A549 treated with RU486 at 1 μM for 4 hours (cell line): ENCODE measurements at places on chromosomes 5 and 9. TPM values are rescaled to one million over a fixed set of nuclear protein-coding genes. Genes with fewer than 3 reads are reported as not detected.

TAF11L5 gene
- not detected in 5 replicates for total RNA-seq

PAXX gene
- 42.1 to 79.2 TPM (median 76.4 TPM) in 5 replicates for total RNA-seq

C5orf22 gene
- total RNA-seq, result 10.3 to 16.4 TPM (median 13.7 TPM) in 5 replicates

GNA14 gene
- 0.06 TPM in 1 of 5 replicates, not detected in the others for total RNA-seq

SLC25A2 gene
- not detected in 5 replicates for total RNA-seq

CSF2 gene
- total RNA-seq, result 0.27 to 0.79 TPM (median 0.50 TPM) in 5 replicates

RPS14 gene
- 2,822 to 3,025 TPM (median 2,935 TPM) in 5 replicates for total RNA-seq

SLC6A19 gene
- 0.04 TPM in 1 of 5 replicates, not detected in the others for total RNA-seq

C9 gene
- total RNA-seq, result not detected in 5 replicates

SOHLH1 gene
- total RNA-seq, result not detected in 5 replicates

BTNL8 gene
- not detected in 5 replicates for total RNA-seq

PDE6A gene
- total RNA-seq, result 0.07 to 0.18 TPM (median 0.12 TPM) in 5 replicates

FAXDC2 gene
- total RNA-seq, result 0.16 to 0.54 TPM (median 0.22 TPM) in 4 of 5 replicates, not detected in the other

HAPLN1 gene
- total RNA-seq, result not detected in 5 replicates

MARCOL gene
- total RNA-seq, result not detected in 5 replicates

ADAMTS13 gene
- total RNA-seq, result 0.33 to 0.97 TPM (median 0.46 TPM) in 5 replicates

CD72 gene
- 0.25 to 0.30 TPM (median 0.30 TPM) in 3 of 5 replicates, not detected in the others for total RNA-seq
